Activated gamma-delta T cell treated with Interleukin-2 at 50 U/mL for 16 hours (primary cell): ENCODE measurements at places on chromosomes 11 and 22.

DNA sequence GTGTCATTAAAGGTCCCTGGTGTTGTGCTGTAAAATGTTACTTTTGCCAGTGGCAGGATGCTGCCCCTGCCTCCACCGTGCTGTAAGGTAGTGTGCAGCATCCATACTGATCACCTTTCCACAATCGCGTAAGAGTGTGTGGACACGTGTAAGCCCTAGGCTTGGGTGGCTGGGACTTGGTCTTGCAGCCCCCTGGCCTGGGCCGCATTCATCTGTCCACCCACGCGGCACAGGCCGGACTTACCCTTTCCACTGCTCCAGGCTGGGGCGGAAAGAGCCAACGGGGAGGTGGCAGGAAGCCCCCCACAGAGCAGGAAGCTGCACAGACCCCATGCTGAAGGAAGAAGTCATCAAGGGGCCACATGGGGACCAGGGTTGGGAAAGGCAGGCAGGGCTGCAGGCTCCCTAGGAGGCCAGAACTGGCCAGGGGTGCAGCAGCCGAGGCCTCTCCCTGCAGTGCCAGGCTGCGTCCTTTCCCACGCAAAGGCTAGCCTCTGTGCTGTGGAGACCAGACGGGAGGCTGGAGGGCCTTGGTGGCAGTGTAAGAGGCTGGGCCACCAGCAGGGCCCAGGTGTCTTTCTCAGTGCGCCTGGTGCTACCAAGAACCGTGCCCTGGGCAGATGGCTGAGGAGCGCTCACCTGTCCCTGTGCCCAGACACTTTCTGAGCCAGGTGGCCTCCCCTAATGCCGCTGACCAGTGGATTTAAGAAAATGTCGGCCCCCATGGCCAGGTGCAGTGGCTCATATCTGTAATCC lies 11.7 kb upstream of the TMEM191C start:
- no peak for DNase-seq

DNA sequence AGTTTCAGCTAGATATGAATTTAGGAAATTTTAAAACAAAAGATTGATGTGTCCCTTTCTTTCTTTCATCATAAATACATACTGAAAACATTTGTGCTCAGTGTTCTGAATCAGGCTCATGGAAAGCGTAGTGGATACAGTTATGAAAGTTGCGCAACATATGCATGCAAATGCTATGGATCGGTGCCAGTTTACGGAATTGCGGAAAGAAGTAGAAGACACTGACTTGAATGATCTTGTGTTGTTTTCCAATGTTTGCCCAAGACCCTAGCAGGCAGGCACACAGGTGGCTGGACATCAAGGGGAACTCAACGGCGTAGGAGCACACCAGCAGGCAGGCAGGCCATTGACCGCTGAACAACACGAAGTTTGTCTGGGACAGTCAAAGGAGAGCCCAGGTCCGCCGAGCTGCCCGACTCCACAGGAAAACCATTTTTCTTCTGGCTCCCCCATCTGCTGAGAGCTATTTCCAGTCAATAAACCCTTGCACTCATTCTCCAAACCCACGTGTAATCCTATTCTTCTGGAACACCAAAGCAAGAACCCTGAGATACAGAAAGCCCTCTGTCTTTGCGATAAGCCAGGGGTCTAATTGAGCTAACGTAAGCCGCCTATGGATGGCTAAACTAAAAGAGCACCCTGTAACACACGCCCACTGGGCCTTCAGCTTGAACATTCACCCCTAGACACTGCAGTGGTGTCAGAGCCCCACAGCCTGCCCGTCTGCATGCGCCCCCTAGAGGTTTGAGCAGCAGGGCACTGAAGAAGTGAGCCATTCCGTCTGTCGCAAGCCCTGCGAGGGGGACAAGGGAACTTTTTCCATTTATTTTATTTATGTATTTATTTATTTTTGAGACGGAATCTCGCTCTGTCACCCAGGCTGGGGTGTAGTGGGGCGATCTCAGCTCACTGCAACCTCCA lies 7.4 kb upstream of the BIRC3 start:
- DNase-seq: no peak

DNA sequence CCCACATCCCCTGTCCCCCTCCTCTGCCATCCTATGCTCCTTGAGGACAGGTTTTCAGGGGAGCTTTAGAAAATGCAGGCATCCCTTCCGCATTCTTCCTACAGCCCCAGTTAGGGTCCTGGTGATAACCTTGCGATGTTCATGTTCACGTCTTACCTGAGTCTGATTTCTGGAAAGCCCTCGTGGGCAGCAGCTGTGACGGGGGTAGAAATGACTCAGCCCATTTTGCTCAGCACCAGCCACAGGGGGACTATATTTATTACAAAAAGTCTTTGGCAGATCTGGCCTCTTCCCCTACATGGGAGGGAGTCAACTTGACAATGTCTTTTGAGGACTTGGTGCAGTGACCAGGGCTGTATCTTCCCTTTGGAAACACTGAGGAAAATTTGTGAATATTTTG lies 12.3 kb downstream of the PKNOX2 start:
- no peak for DNase-seq

- DNase-seq: no peak
Measured at GRCh38 chr11:127000291-127000968, at the start of gene KIRREL3. Gene KIRREL3 (minus strand): TSS chr11:127000770.

GRCh38 chr22:38817196-38817595 lies 23.3 kb upstream of the DNAL4 start:
- no peak for DNase-seq

DNA sequence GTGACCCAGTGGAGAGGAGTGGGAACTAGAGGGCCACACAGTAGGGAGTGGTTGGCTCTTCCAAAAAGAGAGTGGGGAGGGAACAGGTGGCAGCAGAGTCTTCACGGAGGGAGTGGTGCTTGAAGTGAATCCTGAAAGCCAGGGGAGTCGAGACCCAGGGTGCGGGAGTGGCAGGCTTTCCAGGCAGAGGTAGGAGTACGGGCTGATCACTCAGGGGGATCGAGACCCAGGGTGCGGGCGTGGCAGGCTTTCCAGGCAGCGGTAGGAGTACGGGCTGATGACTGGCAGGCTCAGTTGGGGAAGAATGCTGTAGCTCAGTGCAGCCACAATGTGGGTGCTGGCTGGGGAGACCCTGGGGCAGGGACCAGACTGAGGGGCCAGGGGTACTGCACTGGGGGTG lies 148.2 kb downstream of the TBC1D22A start:
- DNase-seq: no peak

- no peak for DNase-seq
Measured at GRCh38 chr11:79396674-79397073, 44.2 kb downstream of the TENM4 start.

- DNase-seq: no peak
Measured at GRCh38 chr11:33377412-33378370, 120.5 kb downstream of the HIPK3 start.

GRCh38 chr11:110003426-110003825 lies 89.8 kb upstream of the ZC3H12C start:
- DNase-seq: no peak

DNA sequence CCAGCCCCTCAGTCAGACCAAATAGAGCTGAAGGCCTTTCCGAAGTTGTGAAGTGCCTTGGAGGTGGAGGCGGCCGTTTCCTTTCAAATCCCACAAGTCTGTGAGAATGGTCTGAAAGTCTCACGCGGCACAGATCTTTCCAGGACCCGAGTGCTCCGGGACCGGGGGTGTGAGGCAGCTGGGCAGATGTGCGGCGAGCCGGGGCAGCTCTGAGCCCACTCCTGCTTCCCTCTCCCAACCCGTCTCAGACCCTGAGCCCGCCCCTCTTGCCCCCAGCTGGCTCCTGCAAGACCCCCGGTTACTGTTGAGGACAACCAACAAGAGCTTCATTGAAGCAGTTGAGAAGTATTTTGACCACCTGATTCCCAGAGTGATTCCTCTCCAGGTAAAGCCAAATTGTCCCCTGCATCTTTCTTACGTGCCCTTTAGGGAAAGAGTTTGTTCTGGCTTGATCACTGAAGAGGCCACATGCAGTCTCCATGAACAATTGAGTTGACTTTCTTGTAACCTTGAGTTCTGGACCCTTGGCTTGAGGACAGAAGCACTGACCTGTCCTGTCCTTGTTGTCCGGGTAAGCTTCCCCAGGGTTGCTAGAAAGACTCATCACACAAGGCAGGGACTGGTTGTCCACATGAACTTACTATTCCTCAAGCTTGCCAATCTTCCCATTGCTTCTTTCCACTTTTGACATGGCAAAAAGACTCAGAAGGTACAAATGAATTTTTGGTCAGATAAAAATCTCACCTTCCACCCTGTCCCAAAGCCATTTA lies 7.5 kb downstream of the GLB1L3 start:
- no peak for DNase-seq

GRCh38 chr11:96744697-96745096 lies 354.9 kb downstream of the JRKL start:
- no peak for DNase-seq

- DNase-seq: peak; percentile 39
Measured at GRCh38 chr22:19419464-19420178, 11.9 kb downstream of the HIRA start.

- no peak for DNase-seq
Measured at GRCh38 chr22:37448516-37449127, 21.3 kb upstream of the ELFN2 start.

DNA sequence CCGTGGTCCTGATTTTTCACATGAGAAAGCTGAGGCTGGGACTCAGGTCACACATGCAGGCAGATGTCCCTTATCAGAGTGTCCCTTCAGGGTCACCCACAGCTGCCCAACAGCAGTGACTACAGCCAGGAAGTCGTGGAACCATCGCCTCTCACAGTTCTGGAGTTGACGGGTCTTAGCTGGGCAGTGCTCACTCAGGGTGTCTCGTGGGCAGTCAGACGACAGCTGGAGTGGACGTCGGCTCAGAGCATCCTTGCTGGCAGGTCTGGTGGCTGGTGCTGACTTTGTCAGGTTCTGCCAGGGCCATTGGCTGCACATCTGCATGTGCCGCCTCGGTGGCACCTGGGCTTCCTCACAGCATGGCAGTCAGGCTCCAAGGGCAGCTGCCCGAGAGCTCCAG lies 35.6 kb upstream of the TH start:
- DNase-seq: peak; percentile 3

DNA sequence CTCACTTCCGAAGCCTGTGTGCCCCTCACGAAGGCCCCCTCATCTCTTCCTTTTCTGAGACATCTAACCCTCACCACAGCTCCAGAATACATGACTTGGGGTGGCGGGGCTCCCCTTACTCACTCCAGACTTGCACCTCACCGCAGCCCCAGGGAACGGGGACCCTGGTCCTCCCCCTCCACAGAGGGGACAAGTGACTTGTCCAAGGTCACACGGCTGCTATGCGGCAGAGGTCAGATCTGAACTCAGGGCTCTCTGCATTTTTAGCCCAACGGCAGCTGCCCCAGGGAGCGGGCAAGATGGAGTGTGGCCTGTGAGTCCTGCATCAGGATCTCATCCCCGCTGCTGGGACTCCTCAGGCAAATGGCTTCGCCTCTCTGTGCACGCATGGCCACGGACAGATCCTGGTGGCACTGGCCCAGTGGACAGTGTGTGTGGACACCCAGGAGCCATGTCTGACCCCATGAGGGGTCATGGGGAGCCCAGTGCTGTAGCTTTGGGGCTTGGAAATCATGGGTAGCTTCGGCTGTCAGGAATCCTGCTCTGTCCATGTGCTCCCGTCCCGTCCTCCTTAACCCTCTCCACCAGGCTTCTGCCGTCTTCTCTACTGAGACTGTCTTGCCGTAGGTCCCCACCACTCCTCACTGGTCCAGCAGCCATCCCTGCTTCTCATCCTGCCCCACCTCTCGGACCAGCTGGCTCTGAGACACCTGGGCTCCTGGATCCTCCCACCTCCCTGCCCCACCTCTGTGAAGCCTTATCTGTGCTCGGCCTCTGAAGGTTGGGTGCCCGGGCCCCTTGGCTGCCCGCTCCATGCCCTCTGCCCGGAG lies 48.0 kb upstream of the CARS1 start:
- DNase-seq: no peak

- DNase-seq: no peak
Measured at GRCh38 chr22:22037229-22037628, 54.6 kb upstream of the TOP3B start.

DNA sequence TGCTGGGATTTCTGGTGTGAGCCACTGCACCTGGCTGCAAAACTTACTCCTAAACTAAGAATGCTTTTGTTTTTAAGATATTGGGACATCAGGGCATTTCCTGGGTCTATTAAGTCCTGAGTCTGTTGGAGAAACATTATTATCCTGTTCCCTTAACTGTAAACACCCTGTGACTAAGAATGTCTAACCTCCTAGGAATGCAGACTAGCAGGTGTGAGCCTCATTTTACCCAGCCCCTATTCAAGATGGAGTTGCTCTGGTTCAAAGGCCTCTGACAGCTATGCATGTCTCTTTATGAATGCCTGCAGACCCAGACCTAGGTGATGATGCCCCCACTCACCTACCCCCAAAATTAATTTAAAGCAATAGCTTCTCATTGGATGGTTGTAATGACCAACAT lies 46.2 kb downstream of the DEPDC5 start:
- no peak for DNase-seq

DNA sequence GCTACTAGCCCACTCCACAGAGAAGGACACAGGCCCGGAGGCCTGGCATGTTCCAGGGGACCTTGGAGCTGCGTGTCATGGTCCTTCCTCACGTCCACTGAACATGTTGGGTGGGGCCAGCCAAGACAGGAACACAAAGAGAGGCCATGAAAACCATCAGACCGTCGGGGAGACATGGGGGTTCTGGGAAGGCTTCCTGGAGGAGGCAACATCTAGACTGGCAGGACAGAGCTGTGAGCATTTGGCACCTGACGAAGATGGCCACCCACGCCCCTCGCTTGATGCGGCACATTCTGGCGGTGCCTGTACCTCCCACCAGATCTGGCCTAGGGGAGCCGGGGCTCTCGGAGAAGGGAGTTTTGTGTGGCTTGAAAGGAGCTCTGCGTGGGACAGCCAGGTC lies 24.7 kb upstream of the ARHGAP8 start:
- DNase-seq: no peak

DNA sequence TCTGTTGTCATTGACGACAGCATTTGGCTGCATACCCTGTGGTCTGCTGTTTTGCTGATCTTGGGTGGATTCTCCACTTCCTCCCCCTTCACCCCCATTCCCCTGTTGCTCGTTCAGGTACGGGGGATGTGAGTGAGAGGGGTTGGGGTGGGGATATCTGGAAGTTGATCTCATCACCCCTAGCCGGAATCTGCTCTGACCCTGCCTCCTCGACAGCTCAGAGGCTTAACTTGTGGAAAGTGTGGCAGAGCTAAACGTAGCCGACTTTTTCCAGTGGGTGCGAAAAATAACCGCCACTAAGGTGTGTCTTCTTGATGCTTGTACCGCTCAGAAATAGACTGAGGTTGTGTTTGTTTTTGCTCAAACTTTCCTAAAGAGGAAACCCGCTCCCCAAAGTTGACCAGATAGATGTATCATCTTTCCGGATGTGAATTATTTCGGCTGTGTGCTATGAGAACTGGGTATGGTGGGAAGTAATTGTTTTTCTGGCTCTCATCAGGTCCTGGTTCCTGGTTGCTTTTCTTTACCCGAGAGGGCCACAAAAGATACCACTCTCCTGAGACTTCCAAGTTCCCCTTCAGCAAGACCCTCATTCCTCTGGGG lies 6.6 kb downstream of the ZBTB16 start:
- DNase-seq: peak; percentile 65

GRCh38 chr11:27352781-27353180 lies 10.2 kb downstream of the CCDC34 start:
- DNase-seq: no peak

- no peak for DNase-seq
Measured at GRCh38 chr11:24082860-24083259, 414.0 kb upstream of the LUZP2 start.
